ENCODE measurements at places on chromosomes 7 and 10.

- no peak for DNase-seq
Measured at GRCh38 chr7:71682181-71682580, 550.2 kb downstream of the GALNT17 start.

GRCh38 chr10:121834757-121835156 lies 93.1 kb downstream of the ATE1 start:
- no peak for DNase-seq

GRCh38 chr10:119209035-119209735 lies 1.8 kb downstream of the GRK5 start:
- peak; percentile 61 for DNase-seq

- peak; percentile 38 for DNase-seq
Measured at GRCh38 chr10:98309366-98310355, 41.7 kb upstream of the LOXL4 start.

DNA sequence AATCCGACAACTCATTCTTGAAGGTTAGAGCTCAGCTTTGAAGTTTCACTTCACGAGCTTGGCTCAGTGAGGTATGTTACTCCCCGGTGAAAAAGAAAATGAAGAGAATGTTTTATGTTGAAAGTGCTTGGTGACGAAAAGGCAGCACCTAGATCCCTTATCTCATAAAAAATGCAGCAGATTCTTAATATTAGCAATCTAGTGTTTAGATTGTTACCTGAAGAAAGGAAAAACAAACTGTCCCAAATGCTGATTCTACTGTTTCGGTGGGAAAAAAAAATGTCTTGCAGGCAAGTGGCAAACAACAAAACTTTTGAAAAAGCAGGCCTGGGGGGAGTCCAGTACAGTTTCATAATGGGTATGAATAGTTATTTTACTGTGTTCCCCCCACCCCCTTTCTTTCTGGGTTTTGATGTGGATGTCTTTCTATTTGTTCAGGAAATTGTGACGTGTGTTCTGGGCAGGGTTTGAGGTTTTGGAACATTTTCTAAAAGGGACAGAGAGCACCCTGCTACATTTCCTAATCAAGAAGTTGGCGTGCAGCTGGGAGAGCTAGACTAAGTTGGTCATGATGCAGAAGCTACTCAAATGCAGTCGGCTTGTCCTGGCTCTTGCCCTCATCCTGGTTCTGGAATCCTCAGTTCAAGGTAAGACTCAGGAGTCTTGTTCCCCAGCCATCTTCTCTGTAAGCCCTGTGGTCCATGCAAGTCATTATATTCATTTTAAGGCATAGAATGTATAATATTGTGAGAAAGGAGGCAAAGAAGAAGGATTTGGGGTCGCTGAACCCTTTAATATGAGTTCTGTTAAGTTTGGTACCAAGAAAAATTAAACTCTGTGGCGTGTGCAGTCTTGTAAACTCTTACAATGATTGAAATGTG lies at the start of gene SRGN:
TSS of gene SRGN (plus strand) at position 514 of the 881 bp plus-strand sequence. CDS start at position 569, 55 bp downstream.
- DNase-seq = peak; percentile 65

- DNase-seq = no peak
Measured at GRCh38 chr7:90320418-90320800, 695 bp downstream of the FAM237B start.

DNA sequence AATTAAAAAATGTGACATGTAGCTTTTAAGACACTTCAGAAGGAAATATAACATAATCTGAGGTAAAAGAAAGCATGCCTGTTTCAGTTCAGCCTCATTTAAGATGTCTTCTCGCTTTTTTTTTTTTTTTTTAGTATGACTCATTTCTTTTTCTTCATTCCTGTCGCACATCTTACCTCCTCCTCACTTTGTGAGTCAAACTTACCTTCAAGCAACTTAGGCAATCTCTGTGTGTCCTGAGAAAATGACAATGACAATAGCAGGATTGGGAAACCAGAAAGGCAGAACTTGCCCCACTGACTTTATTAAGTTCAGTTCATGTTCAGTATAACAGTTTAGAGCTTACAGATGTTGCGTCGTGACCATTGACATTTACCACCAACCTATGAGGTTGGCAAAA lies 7.7 kb downstream of the PTN start:
- no peak for DNase-seq
